Testis (tissue), 5 donors: ENCODE measurements at places on chromosomes 1 and 21.
A peak's percentile ranks its signal among the peaks of the same experiment; 100 is the strongest.

DNA sequence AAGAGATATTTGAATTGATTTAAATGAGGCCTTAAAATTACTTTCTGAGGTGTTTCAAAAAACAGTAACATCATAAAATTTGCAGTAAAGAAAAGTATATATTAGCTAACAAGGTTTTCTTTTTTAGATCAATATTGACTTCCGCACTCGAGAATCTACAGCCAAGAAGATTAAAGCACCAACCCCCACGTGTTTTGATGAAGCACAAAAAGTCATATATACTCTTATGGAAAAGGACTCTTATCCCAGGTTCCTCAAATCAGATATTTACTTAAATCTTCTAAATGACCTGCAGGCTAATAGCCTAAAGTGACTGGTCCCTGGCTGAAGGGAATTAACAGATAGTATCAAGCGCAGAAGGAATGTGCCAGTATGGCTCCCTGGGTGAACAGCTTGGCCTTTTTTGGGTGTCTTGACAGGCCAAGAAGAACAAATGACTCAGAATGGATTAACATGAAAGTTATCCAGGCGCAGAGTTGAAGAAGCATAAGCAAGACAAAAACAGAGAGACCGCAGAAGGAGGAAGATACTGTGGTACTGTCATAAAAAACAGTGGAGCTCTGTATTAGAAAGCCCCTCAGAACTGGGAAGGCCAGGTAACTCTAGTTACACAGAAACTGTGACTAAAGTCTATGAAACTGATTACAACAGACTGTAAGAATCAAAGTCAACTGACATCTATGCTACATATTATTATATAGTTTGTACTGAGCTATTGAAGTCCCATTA, 3.6 kb downstream of the RGS1 start:
- no peak for DNase-seq

- no peak for DNase-seq
Observed at GRCh38 chr1:58391056-58391455, 155.5 kb downstream of the OMA1 start.

DNA sequence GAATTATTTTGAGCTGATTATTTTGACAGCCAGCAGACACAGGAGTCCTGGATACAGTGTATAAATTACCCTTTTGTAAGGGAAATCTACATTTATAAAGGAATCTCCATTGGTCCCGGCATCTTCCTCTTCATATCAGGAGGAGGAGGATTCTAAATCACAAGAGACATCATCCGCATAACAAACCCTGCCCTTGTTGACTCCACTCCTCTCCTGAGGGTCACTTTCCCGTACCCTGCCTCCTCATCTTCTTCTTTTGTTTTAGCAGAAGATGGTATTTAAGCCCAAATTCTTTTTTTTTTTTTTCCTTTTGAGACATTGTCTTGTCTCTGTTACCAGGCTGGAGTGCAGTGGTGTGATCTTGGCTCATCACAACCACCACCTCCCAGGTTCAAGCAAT, 14.6 kb upstream of the PKNOX1 start:
- no peak for DNase-seq

DNA sequence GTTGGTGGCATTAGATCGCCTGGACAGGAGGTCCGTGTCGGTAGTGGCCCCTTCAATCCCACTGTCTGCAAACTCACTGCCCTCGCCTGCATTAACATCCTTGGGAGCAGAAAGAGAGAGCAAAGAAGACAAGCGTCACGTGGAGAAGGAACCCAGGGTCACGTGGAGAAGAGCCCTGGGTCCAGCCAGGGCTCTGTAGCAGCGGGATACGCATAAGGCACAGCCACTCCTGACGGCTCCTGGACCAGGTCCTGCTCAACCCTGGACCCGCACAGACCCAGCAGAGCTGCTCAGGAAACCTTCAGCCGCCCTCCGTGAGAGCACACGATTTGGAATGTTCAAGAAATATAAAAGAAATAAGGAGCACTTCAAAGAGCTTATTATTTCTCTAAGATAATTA, 92.0 kb downstream of the TIAM1 start:
- no peak for DNase-seq

DNA sequence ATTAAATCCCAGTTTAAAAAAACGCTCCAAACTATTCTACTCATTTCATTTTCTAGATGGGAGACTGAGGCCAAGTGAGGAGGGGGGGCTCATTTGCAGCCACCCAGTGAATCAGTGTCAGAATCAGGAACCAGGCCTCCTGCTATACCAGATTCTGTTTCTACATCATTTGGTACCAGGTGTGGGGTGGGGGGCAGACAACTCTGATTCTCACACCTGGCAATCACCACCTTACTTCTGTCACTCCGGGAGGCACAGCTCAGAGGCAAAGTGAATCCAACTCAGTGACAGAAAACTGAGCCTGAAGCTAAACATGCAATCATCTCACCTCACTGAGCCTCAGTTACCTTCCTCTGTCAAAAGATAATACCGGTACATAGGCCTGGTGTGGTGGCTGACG, 23.5 kb upstream of the ID3 start:
- DNase-seq = no peak

- DNase-seq = no peak
Observed at GRCh38 chr1:93596329-93597089, 85.1 kb downstream of the BCAR3 start.

GRCh38 chr21:31260790-31261189, 83.3 kb downstream of the TIAM1 start:
- no peak for DNase-seq

- DNase-seq = peak; percentile 68
Observed at GRCh38 chr1:156368889-156369684, at the start of gene RHBG. TSS of gene RHBG (plus strand) at chr1:156369211. CDS start at chr1:156369250, 39 bp downstream.

GRCh38 chr1:214321705-214322453, 40.9 kb downstream of the SMYD2 start:
- DNase-seq = no peak

DNA sequence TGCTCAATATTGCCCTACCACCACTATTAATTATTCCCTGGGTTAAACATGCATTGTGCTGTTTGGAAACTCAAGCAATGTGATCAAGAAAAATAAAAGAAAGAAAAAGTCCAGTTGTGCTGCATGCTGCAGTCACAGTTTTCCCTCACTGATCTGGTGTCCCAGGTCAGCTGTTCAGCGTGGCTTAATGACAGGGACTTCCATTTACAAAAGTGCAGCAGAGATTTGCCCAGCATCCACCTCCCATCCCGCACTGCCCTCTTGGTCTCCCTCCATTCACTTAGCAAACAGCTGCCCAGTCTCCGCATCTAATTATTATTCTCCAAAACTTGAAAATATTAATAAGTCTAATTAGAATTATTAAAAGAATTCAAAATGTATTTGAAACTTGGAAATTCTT, 2.0 kb upstream of the OR2T4 start:
- no peak for DNase-seq

GRCh38 chr1:248779350-248779749, 23.8 kb upstream of the LYPD8 start:
- no peak for DNase-seq

- DNase-seq = no peak
Observed at GRCh38 chr21:32311621-32312020, 13.0 kb downstream of the MRAP start.

DNA sequence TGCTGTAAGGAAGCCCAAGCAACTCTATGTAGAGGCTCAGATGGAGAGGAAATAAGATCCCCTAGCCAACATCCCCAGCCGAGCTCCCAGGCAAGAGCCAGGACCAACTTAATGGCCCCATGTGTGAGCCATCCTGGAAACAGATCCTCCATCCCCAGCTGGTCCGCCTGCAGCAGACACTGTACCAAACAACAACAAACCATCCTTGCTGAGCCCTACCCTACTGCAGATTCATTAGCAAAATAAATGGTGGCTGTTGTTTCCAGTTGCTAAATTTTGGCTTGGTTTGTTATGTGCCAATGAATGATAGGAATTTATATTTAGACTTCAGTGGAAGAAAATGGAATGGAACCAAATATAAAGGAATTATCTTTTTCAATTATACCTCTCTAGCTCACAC, 43.9 kb downstream of the LMX1A start:
- DNase-seq = no peak

- DNase-seq = peak; percentile 71
Observed at GRCh38 chr1:108560874-108561459, 1.1 kb downstream of the EEIG2 start.

- DNase-seq = no peak
Observed at GRCh38 chr1:30100524-30100862, 622.9 kb downstream of the MATN1 start.

DNA sequence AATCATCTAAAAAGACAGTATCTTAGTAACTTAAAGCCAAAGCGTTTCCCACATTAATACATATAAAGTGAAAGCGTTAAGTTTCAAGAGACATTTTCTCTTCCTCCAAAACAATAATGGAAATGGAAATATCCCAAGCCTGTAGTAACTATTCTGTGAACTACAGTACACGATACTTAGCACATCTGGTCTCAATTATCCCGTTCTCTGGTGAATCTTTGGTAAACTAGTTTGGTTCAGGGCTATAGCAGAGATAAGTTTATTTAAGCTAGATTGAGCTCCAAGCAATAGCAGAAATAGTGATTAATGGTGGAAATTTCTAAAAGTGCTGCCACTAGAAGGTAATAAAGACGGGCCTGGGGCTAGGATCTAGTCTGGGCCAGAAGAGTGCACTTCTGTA, 55.2 kb downstream of the PCNX2 start:
- no peak for DNase-seq

DNA sequence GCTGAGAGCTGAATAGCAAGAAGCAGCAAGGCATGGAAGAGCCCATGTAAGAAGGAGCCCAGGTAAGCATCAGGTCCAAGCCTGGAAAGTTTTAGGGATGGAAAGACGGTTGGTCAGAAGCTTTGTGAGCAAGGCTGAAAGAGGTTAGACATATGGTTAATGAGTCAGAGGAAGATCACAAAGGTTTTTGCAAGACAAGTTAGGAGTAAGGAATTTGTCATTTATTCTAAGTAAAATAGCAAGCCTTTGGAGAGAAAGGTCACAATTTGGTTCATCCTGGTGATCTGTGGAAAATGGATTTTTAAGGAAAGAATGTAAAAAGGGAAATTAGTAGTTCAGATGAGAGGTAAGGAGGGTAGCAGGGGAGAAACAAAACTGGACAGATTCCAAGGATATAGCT, 106.7 kb downstream of the DPYD start:
- no peak for DNase-seq

DNA sequence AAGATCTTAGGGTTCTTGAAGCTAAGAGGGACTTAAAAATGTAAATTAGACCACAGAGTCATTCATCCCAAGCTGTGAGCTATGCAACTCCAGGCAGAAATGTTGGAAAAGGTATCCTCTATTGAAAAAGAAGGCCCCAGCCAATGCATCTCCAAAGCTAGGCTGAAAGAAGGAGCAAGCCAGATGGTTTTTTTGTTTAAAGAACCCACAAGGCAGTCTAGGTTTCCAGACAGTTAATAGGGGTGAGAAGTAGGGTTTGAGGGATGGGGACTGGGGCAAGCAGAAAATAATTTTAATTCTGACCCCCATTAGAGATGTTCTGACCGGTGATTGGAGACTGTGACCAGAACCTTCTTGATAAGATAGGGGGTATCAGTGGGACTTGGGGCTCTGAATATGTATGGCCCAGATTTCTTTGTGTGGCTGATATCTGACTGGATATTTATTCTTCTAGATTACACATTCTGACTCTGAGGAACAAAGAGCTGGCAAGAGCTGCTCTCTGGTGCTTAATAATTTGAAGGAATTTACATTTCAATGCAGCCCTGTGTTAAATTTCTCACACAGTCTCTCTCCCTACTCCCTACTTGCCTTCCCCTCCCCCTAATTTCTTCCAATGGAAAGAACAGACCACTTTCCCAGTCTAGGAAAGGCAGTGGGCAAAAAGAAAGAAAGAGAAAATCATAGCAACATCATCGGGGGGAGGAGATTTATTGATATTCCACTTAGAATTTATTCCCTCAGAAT, 104.9 kb downstream of the NUF2 start:
- DNase-seq = no peak

GRCh38 chr1:226821719-226822085, 48.7 kb upstream of the PSEN2 start:
- DNase-seq = no peak

DNA sequence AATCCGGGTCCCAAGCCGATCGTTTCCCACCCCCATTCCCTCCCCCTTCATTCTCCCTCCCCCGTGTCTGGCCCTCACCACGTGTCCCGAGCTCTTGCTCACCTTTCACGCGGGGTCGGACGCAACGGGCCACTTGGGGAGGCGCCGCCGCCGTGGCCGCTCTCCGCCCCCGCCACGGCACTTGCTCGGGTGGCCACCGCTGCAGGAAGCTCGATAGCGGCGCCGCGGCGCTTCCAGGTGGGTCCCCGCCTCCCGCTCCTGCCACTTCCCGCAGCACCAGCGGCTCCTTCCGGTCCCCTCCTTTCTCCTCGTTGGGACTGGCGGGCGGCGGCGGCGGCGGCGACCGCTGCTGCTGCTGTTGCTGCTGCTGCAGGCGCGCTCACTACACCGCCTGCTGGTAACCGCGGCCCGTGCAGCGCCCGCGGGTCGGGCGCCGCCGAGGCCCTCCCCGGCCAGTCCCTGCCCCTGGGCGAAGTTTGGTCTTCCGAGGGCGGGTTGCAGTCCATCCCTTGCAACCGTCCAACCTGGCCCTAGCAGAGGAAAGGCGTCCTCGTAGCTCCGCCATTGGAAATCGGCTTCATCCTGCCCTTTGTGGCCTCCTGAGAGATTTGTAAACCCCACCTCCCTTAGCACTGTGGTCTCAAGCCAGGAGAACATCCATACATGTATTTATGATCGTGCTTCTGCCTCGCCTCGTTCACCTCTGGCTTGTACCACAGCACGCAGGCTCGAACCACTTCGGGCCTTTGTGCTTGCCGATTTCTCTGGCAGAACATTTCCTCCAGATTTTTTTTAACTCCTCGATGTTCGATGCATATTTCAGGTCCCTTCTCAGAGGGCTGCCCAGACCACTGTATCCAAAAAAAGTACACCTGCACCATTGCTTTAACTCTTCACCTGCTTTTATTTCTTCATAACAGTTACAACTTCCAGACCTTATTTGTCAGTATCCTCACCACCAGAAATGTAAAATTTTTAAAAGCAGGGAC, 996 bp upstream of the ZZZ3 start:
- DNase-seq = peak; percentile 92

- DNase-seq = no peak
Observed at GRCh38 chr1:171220581-171221054, 27.7 kb upstream of the FMO1 start.

- no peak for DNase-seq
Observed at GRCh38 chr1:5108740-5109139, 454.3 kb downstream of the AJAP1 start.

GRCh38 chr1:27487966-27488884, 1.7 kb downstream of the WASF2 start:
- peak; percentile 3 for DNase-seq

DNA sequence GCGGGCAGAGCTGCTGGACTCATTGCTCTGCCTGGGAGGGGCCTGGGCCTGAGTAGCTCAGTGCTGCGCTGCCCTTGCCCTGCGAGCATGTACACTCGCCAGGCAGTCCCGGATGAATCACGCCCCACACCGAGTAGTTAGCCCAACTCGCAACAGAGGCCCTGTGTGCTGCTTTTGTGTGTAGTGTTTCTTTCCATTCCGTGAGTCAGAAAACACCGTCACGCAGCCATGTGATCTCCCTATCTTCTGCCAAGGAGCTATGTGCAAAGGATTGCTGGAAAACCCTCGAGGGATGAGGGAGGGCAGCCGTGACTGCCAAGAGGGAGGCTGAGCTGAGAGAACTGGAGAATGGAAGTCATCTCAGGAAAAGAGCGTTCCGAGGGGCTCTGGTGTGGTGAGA, 37.3 kb downstream of the NENF start:
- peak; percentile 89 for DNase-seq

- DNase-seq = no peak
Observed at GRCh38 chr1:225657462-225657989, 4.6 kb upstream of the ENAH start.

- no peak for DNase-seq
Observed at GRCh38 chr21:42622284-42622683, 31.1 kb upstream of the PDE9A start.
